ENCODE measurements at places on chromosomes 13 and 19.
A peak's percentile ranks its signal among the peaks of the same experiment; 100 is the strongest.

- DNase-seq = peak; percentile 37
These were observed 9.1 kb upstream of the LHFPL6 start for GRCh38 chr13:39612023-39612637.

DNA sequence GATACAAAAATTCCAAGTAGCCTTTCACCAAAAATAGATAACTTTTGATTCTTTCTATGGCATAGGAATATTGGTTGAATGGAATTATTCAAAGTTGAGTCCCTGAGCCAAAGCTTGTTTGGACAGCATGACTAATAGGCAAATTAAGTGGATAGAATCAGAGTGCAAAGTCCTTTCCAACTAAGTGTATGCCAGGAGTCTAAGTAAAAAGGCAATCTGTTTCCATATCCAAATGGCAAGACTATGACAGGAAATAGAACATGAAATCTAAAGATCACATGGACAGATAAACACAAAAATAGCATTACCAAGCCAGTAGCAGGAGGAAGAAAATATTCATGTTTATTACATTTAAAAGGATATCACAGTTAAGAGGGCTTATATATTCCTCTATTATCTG is 804.6 kb downstream of the SLITRK6 start:
- DNase-seq = no peak

DNA sequence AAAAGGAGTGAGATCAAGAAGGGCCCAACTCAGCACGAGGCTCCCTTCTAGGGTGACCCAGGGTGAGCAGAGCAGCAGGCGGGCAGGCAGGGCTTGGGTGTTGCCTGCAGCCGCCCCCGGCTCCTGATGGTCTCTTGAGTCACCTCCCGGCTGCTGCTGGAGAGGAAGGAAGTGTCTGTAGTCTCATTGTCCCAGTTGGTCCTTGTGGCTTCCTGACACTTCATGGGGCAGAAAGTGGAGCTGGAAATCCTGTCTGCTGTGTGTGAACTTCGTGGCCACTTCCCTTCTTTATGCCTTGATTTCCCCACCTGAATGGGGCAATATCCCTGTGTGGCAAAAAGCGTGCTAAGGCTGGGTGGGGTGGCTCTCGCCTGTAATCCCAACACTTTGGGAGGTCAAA is 2.5 kb downstream of the MAP1S start:
- peak; percentile 91 for DNase-seq

DNA sequence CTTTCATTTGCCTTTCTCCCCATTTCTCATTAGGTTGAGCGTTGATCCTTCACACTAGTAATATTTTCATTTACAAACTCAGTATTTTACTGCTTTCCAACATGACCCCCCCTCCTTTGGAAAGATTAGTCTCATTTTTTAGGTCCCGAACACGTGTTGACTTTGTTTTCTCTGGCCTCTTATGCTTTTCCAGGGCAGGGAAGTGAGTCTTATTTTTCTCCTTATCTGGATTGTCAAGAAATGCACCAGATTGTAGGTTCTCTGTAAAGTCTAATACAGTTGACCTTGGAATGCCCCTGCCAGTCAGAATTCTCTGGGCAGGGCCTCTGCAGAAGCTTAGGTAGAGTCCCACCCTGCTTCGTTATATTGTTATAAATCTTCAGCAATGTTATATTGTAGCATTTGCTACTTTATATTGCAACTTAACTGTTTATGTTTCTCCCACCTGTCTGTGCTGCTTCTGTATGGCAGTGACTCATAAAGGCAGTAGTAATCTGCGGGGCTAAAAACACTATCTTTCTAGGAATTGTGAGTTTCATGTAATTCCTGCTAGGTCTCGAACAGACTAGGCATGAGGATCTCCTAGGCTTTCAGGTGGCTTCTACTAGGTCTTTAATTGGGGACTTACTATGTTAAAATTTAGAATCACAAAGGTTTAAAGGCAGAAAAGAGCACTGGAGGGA is 2.0 kb downstream of the TDRD3 start:
- peak; percentile 33 for DNase-seq

- DNase-seq = no peak
These were observed 54.6 kb downstream of the ARHGAP35 start for GRCh38 chr19:46915386-46915785.
